Activated CD4-positive, alpha-beta memory T cell treated with anti-CD3 and anti-CD28 coated beads, Interleukin-2, amount 10 ng/mL, durations not matched to agents 7 days and 5 days (primary cell): ENCODE measurements at places on chromosomes 5 and 9. TPM values are rescaled to one million over a fixed set of nuclear protein-coding genes. Genes with fewer than 3 reads are reported as not detected.

The GRIN3A gene
- total RNA-seq, result not detected

The TMEM8B gene
- 3.1 TPM for total RNA-seq

The ADAMTS12 gene
- total RNA-seq, result not detected

The ZNF462 gene
- 0.70 TPM for total RNA-seq

The ACTBL2 gene
- total RNA-seq, result not detected

The SHISAL2B gene
- total RNA-seq, result not detected

The PJA2 gene
- total RNA-seq, result 66.1 TPM

The DPH7 gene
- total RNA-seq, result 31.9 TPM

The NDST1 gene
- total RNA-seq, result 0.13 TPM

GRCh38 chr5:90326995-90327394 lies 82.6 kb downstream of the CETN3 start:
- DNase-seq, result no peak

DNA sequence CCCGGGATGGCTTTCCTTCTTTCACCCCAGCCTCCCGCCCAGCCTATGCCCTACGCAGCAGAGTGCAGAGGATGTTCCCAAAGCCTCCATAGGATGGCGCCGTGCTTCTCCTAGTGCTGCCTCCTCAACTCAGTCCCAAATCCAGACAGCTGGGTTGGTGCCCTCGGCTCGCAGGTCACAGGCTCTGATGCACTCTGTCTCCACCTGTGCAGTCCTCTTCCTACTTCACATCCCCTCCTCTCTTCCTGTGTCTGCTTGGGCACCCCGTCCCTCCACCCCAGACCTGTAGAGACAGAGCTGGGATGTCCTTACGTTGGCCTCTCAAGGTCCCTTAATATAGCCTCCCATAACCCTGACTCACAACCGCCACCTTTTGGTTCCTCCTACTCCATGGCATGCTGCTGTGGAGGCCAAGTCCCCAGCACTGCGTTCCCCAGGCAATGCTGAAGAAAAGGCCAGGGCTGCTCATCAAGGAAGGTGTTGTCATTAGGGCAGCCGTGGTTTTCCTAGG lies 314.4 kb downstream of the GADD45G start:
- DNase-seq, result peak; percentile 62

GRCh38 chr5:162685302-162685701 lies 617.7 kb downstream of the GABRG2 start:
- no peak for DNase-seq

GRCh38 chr5:61674378-61674777 lies 342.3 kb downstream of the ZSWIM6 start:
- DNase-seq, result no peak

DNA sequence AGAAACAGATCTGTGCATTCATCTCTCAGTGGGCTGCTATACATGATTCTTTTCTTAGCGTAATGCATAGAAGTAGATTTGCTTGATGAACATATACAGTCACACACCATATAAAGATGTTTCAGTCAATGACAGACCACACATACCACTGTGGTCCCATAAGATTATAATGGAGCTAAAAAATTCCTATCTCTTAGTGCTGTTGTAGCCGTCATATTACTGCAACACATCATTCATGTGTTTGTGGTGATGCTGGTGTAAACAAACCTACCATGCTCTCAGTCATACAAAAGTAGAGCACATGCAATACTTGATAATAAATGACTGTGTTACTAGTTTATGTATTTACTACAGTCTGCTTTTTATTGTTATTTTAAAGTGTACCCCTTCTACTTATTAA lies 214.3 kb downstream of the ARHGAP26 start:
- no peak for DNase-seq

- DNase-seq, result no peak
These were observed 1006.4 kb upstream of the CTNND2 start for GRCh38 chr5:12910641-12911040.

DNA sequence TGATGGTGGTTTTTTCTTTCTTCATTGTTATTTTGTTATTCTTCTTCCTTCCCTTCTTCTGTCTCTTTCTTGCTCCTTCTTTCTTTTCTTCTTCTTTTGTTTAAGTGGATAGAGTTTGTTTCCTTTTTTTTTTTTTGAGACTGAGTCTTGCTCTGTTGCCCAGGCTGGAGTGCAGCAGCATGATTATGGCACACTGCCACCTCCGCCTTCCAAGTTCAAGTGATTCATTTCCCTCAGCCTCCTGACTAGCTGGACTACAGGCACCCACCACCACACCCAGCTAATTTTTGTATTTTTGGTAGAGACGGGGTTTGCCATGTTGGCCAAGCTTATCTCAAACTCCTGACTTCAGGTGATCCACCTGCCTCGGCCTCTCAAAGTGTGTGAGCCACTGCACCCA lies 40.3 kb downstream of the JAK2 start:
- no peak for DNase-seq

- DNase-seq, result no peak
These were observed 2.0 kb upstream of the ROPN1L start for GRCh38 chr5:10439692-10440091.

- no peak for DNase-seq
These were observed 391.5 kb upstream of the SMC2 start for GRCh38 chr9:103702572-103702971.

DNA sequence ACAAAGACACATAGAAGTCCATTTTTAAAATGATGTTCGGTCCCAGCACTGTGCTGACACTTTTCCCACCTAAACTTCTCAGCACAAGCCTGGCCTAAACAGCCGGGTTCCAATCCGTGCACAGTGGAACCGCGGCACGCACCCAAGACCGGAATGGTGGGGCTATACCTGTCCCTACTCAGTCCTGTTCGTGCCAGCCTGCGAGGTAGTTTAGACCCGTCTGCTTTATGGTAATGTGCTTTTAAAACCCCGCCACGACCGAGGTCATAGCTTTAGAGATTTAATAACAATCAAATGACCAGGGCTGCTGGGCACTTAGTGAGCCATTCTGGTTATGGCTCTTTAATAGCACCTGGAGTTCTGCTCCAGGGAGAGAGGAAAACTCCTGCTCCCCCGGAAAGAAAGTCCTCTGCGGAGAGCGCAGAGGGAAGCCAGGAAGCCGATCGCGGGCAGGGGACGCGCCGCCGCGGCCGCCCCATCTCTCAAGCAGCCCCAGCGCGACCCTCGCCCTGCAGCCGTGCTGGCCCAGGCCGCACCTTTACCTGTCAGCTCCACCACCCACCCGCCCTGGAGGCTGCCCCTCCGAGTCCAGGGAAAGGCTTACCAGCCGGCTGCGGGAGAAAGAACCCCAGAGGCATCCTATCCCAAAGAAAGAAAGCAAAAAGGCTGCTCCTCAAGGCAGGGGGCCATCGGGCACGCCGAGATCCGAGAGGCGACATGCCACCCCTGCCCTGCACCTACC lies 511 bp downstream of the ARL15 start:
- DNase-seq, result peak; percentile 37

GRCh38 chr5:6279607-6280006 lies 98.7 kb downstream of the MED10 start:
- DNase-seq, result no peak

- no peak for DNase-seq
These were observed 186.8 kb downstream of the HCN1 start for GRCh38 chr5:45509371-45509770.

GRCh38 chr5:82704381-82704780 lies 372.8 kb downstream of the TMEM167A start:
- no peak for DNase-seq

- DNase-seq, result no peak
These were observed 21.6 kb upstream of the SVEP1 start for GRCh38 chr9:110601098-110601497.

- no peak for DNase-seq
These were observed 234.5 kb downstream of the EFNA5 start for GRCh38 chr5:107436201-107436600.

DNA sequence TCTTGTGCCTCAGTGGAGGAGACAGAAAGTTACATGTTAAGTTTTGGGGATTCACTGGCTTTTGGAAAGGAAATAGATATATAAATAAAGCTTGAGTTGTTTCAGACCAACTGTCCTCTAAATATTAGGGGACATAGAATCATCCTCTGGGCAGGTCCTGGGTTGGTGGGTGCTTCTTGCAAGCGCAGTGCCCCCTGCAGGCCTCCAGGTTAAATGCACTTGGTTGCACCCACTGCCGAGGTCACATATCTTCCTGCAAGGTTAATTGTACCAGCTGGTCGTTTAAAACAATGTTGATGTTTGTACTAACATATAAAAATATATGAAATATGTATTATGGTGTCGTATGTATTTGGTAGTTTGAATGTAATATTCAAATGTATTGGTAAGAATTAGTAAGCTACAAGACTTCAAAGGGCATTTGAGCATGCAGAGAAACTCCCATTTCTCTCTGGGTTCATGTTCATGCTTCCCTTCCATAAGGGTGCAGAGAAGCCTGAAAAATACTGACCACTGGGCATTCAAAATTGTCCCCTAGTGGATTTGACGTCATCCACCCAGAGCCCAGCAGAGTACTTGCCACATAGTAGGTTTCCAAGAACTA lies 87.0 kb downstream of the ZNF618 start:
- peak; percentile 46 for DNase-seq

DNA sequence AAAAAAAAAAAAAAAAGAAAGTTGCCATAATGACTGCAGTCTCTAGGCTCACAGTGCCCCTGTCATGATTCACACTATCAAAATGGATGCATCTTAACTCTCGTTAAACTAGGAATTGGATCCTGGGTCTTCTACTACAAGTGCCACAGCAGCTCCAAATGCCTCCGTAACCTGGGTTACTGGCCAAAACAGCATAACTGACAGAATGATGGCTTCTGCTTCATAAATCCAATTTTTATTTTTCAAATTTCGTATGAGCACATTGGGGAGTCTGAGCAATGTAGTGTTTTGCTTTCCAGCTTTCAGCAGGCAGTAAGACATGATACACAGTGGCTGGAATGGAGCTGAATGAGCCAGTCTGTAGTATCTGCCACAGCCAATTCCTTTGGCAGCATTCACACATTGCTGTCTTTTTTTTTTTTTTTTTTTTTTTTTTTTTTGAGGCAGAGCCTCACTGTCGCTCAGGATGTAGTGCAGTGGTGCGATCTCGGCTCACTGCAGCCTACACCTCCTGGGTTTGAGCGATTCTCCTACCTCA lies 36.0 kb upstream of the NPM1 start:
- DNase-seq, result no peak

DNA sequence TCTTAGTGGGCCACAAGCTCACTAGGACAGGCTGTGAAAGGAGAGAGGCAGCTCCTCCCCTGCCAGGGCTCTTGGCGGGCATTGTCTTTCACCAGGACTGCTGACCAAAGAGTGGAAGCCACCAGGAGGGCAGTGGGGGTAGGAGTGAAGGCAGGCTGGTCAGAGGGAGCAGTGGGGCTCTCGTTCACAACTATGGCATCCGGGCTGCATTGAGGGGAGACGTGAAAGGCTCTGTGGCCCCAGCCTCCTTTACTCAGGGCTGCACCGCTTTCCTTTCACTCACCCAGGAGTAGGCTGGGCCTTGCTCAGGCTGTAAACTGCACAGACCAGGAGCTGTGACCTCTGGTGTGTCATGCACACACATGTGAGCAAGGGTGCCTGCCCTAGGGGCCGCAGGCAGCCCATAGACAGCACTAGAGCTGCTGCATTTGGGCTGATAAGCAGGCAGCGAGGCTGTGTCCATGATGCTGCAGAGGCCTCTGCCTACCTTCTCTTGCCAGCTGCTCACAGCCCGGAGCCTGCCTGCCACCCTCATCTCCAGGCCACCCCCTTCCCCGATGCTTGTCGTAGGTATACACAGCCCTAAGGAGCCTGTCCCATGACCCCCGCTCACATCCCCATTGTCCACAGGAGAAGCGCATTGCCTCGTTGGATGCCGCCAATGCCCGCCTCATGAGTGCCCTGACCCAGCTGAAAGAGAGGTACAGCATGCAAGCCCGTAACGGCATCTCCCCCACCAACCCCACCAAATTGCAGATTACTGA lies 130.4 kb downstream of the DAB2IP start:
- no peak for DNase-seq

DNA sequence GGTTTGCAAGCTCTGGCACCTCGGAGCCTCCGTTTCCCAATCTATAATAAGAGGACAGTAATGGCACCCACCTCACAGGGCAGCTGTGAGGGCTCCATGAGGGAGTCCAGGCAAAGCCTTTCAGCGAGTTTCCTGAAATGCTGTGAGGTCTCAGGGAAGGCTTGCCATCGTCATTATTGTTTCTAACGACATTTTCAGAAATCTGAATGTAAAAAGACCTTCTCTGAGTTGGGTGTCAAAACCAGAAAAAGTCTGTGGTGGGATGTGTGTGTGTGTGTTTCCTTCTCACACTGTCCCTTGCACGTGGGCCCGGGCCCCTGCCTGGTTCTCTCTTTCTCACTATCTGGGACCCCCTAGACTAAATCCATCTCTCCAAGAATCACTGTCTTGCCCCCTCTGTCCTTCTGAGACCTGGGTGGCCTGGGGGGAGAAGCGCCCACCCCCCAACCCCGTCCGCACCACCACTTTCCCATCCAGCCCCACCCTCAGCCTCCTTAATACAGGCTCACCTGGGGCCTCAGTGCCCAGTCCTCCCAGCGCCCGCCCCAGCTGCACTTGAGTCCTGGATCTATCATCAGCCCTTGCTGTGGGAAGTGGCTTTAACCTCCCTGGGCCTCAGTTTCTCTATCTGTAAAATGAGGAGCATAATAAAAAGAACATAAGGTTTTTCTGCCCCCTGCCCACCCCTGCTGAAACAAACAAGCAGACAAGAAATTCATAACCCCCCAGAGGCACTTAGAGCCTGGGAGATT lies 180.3 kb downstream of the C9orf50 start:
- DNase-seq, result no peak

- no peak for DNase-seq
These were observed 12.9 kb downstream of the MSX2 start for GRCh38 chr5:174737330-174737729.

DNA sequence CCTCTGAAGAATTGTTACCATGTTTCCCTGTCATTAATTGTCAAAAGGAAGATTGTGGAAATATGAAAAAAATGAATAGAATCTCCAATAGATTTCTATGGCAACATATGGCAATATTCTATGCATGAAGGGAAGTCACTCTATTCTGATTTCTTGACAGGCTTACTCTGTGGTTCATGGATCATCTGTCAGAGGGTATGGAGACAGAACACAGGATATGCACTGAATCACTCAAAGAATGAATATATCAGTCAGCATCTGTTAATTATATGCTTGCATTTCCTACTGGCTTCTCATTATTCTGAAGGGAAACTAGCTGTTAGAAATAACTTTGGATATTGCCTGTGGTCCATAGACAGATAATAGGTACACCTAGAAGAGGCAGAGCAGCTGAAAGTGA lies 918.9 kb downstream of the DTWD2 start:
- DNase-seq, result no peak

DNA sequence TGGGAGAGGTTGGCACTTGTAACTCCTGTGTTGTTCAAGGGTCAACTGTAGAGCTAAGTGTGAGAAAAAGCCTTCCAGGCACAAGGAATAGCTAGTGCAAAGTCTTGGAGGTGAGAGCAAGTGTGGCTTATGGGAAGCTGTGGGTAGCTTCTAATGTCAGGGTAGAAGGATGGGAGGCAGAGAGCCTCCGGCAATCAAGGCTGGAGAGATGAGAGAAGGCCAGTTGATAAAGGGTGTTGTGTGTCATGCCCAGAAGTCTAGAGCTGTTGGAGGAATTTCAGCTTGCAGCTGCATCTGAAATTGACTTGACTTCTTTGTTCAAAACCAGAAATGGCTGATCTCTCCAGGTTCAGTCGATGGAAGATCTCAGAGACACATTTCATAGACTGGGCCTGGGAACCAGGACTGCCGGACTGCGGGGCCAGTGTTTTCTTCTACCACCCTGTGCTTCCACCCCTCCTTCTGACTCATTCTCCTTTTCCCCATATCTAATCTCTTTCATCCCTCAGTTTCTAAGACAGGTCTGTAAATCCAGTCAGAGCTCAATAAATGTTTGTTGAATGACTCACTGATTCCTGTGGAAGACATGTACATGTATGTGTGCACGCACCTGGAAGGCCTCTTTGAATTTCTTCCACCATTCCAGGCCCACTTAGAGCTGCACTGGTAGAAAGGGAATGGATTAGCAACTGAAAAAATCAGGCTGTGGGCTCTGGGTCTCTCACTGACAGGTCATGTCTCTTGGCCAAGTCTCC lies 67.8 kb upstream of the KLF4 start:
- DNase-seq, result no peak
